ENCODE measurements at places on chromosomes 1 and 21.

- no peak for DNase-seq
Measured at GRCh38 chr1:209728466-209728865, 23.8 kb downstream of the HSD11B1 start.

DNA sequence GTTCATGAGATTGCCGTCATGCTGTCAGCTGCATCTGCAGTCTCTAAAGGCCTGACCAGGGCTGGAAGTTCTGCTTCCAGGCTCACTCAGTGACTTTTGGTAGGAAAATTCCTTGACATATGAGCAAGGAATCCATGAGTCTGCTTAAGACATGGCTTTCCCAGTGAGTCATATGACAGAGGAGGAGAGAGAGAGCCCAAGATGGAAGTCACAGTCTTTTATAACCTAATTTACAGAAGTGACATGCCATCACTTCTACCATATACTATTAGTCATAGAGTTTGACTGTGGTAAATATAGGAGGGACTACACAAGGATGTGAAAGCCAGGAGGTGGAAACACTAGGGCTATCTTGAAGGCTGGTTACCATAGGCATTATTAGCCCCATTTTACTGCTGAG is 115.2 kb downstream of the ROR1 start:
- no peak for DNase-seq

DNA sequence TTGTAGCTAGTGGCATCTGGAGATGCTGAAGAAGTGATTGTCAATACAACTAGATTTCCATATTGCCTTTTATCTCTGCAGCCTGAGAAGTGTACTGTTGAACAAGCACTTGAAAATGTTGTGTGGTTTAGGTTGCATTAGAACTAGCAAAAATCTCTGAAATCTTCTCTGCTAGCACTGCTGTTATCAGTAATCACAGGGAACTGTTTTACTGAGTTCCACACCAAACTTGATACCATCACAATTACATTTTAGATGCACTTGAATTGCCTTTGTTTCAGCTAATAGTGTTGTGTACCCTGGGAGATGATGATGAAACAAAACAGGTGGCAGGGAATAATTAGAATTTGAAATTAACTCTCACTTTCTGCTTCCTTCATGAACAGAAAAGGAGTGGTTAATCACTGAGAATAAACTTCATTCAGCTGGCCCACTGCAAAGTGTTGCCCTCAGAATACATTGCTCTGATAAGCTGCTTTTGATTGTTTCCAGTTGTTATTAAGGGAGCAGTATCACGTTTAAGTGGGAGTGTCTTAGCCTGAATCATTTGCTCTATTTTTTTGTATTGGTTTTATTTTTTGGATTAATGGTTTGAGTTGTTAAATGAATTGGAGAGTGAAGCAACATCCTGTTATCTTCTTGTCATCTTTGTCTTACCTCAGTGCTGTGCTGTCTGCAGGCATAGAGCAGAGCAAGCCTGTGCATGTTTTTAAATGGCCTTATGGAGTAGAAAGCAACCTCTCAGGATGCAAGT is 13.0 kb downstream of the FAM20B start:
- no peak for DNase-seq

- DNase-seq = no peak
Measured at GRCh38 chr21:42764883-42765282, 111.5 kb downstream of the PDE9A start.

DNA sequence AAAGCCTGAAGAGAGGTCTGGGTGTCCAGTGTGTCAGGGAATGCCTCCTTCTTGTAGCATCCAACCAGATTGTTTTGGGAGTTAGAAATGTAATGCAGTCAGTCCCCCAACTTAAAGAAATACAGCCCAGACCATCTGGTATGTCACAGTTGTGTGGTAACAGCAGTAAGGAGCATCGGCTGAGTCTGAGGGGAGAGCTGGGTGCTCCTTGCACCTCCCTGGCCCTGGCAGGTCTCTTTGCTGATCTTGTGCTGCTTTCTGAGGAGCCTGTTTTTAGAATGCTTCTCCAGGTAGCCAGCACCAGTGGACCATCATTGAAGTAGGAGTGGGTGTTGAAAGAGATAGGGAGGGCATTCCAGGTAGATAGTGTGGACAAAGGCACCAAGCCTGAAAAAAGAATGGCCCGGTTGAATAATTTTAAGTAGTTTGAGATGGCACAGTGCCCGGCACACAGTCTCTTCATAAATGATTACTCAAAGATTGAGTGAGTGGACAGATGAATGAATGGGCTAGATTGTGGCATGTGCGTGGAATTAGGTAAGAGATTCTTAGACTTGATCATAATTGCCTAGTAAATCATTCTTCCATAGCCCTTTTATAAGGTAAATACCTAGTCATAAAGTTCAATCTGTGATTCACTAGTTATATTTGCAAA is 46.5 kb downstream of the LAMC1 start:
- no peak for DNase-seq

GRCh38 chr1:36352910-36353878 is 29.7 kb upstream of the EVA1B start:
- no peak for DNase-seq

DNA sequence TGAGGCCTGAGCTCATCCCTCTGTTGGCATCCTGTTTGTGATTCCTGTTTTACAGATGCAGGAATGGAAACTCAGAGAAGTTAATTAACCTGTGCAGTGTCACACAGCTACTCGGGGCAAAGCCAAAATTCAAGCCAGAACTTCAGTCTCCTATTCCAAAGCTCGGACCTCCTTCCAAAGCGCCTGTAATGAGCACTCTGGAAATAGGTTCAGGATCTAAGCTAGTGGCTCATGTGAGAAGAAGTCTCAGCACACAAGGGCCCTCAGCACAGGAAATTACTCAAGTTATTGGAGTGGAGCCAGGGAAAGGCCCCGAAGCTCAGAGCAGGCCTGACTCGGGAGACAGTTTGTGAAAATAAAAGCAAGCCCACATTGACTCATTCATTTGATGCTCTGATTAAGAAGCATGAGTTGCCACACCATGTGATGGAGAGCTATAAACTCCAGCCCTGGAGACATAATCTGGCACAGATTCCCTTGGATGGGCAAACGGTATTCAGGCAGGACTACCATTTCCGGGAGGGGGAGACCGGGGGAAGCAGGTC is 50.6 kb upstream of the LYST start:
- DNase-seq = no peak

GRCh38 chr1:163844459-163844858 is 522.7 kb downstream of the NUF2 start:
- DNase-seq = no peak

- DNase-seq = no peak
Measured at GRCh38 chr1:21553116-21553926, 44.1 kb downstream of the ALPL start.

DNA sequence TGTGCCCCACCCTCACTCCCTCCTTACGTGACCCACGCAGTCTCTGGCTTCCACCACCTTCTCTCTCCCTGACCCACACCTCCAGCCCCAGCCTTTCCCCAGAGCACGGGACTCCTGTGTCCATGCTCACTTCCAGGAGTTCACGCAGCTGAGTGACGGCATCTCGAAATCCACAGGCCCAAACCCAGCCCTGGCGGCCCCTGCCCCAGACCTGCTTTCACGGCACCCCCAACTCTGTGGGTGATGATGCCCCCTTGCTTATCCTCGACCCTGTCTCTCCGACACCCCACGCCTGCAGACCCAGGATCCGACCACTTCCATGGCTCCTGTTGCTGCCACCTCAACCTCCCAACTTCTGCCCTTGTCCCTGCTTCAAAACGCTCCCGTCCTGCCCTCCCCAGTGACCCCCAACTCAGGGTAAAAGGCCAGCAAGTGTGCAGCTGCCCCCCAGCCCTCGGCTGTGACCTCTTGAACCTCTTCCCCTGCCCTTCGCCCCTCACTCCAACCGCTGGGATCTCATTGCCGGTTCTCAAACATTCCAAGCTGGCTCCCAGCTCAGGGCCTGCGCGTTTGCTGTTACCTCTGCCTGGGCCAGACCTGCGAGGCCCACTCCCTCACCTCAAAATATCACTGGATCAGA is 30.4 kb upstream of the LAPTM5 start:
- DNase-seq = no peak

GRCh38 chr1:108570128-108570527 is 10.2 kb downstream of the EEIG2 start:
- DNase-seq = no peak

- DNase-seq = no peak
Measured at GRCh38 chr1:22437573-22437972, 14.1 kb upstream of the ZBTB40 start.

DNA sequence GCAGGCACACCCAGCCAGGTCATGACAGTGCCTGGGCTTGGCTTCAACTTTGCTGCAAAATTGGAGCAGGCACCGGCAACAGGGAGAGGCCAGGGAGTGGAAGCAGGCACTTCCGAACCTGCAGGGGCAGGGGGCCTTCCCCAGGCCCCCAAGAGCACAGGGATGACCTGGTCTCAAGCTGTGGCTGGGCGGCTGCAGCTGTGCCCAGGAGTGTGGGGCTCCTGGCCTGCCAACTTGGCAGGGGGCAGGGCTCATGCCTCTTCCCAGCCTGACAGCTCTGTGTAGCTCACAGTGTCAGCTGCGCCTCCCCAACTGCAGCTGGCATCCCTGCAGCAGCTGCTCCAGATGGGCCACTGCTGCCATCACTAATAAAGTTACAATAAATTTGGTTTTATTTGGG is 51.5 kb upstream of the SCYL3 start:
- DNase-seq = peak; percentile 72

- no peak for DNase-seq
Measured at GRCh38 chr1:181987334-181987895, 74.1 kb downstream of the ZNF648 start.

GRCh38 chr1:68429233-68429808 is 20.4 kb downstream of the RPE65 start:
- no peak for DNase-seq

- no peak for DNase-seq
Measured at GRCh38 chr1:21164266-21164665, 12.4 kb downstream of the EIF4G3 start.

GRCh38 chr21:16667395-16667794 is 845.4 kb upstream of the CXADR start:
- DNase-seq = no peak

DNA sequence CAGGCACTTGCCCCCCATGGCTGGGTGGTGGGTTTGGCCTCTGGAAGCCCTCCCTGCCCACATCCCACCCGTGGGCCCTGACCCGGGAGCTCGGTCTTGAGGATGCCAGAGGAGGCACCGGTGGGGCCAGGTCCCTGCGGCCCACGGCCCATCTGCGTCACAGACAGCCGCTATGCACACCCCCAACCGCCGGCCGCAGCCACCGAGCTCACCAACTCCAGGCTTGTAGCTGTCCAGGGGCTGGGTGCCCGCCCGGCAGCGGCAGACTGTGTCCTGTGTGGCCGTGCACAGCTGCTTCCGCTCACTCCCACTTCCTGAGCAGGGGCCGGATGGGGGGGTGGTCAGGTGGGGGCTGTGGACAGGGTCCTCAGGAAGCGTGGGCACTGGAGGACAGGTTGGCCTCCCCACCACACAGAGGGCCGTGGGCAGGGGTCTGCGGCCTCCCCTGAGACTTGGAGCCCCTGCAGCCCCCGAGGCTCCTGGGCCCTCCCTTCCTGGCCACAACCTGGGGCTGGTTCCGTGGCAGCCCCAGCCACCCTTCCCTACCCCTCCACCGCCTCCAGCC is 1.1 kb downstream of the TNFRSF4 start:
- DNase-seq = no peak

- DNase-seq = no peak
Measured at GRCh38 chr21:40852563-40852962, 5.6 kb upstream of the DSCAM start.

- no peak for DNase-seq
Measured at GRCh38 chr1:41672173-41672572, 187.7 kb upstream of the EDN2 start.

DNA sequence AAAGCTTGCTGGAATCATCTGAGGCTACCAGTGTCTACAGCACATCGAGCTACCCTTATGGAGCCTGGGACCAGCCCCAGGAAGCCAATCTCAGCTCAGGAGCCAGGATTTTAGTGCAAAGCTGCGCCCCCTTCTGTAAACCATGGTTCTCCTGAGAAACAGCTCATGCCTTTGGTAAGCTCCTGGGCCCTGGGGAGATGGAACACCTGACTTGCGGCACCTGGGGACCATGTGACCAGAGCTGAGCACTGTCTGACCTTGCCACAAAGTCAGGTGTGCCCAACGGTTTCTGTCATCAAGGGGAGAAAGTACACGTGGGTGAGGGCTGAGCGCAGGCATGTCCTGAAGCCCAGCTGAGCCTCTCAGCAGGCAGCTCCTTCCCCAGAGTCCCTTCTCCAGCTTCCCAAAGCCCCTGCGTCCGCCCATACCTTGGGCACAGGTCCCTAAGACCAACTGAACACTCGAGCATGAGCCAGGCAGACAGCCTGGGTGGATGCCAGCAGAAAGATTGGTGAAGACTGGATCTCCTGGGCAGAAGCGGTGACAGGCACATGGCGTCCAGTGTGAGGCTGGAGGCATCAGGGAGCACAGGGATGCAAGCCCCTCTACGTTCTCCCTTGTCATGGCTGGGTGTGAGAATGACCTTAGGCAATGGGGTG is 57.9 kb upstream of the TENT5B start:
- DNase-seq = no peak
